ENCODE measurements at places on chromosomes 1 and 21.

DNA sequence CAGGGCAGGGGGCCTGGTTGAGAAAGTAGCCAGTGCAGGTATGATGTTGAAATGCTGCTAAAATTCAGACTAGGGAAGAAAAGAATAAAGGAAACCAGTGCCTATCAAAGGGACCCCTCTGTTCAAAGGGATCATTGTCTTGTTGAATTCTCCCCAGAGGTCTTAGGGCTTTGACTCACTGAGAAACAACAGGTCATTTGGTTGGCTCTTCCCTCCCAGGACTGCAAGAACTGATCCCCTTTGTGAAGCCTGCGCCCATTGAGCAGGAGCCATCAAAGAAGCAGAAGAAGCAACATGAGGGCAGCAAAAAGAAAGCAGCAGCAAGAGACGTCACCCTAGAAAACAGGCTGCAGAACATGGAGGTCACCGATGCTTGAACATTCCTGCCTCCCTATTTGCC lies 11.8 kb upstream of the CELSR2 start:
- no peak for DNase-seq

- no peak for DNase-seq
These were observed 78.5 kb downstream of the NMNAT2 start for GRCh38 chr1:183339556-183340167.

DNA sequence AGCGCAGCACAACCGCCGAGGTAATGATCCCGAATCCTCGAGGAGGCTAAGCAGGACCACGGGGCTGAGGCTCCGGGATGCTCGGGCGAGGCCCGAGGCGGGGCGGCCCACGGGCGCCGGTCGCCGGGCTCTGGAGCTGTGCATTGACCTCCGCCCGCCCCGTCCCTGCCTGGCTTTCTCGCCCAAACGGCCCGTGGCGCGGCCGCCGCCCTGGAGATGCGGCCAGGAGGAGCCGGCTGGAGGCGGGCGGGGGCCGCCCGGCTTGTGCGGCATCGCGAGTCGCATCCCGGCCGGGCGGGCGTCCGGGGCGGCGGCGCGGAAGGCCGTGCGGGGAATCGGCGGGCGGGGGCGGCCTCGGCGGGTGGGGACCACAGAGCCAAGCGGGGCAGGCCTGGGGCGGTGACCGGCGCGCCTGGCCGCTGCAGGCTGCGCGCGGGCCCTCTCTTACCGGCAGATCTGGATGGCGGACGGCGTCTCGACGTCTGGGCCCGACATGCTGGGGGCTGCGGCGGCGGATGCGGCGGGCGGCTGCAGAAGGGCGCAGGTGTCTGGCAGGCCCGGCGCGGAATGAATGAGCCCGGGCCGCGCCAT lies 663 bp downstream of the ACOT7 start:
- DNase-seq: peak; percentile 13

- DNase-seq: no peak
These were observed 86.5 kb upstream of the WARS2 start for GRCh38 chr1:119226913-119227312.

DNA sequence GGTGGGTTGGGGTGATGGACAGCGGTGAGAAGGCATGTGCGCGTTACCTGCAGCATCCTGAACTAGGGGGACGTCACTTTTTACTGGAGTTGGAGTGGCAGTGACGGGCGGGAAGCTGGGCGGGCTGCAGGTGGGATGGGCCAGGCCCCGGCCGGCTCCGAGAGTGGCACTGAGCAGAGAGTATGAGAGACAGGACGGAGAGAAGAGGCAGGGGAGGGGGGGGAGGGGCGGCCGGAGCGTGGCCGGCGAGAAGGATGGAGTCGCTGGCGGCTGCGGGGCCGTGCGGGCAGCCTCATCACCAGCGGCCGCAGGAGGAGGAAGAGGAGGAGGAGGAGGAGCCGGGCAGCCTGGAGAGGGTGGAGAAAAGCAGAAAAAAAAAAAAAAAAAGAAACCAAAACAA lies 154.5 kb downstream of the CASZ1 start:
- DNase-seq: no peak

DNA sequence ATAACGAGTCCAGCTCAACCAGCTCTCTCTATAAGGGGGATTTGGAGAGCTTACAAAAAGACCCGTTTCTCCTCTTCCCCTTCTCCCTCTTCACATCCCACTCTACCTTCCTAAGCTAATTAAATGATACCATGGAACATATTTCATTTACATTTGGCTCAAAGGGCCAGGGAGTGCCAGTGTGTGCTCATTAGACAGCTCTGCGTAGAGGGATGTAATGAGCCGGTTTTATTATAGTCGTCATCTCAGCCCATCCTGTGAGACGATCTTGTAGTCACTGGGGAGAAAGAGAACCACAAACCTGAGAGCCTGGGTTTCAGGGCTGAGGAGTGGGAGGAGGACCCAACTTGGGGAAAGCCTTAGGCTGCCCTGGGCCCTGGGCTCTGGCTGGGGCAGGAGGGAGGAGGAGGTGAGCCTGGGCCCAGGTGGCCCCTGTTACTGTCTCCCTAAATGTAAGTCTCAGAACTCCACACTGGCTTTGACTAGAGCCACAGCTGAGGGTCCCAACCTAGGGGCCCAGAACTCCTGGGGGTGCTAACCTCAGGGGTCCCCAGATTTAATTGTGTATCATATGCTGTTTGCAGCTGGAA lies 354.6 kb downstream of the MATN1 start:
- DNase-seq: no peak

DNA sequence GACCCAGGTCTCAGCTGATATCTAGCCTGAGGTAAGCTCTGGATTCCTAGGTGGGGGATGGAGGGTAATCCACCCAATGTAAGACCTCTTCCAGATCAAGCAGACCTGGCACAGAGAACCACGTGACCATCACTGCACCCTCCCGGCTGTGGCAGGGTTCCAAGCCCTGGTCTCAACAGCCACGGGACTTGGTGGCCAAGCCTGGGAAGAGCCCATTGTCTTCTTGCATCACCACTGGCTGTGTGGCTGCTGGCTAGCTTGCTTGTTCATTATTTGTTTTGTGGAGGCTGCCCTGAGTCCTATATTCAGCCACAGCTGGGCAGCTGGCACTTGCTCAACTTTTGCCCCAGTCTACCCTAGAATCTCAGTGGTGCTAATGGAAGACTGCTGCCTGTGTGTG lies 24.1 kb upstream of the NFASC start:
- no peak for DNase-seq

GRCh38 chr1:180503280-180503862 lies 994 bp upstream of the ACBD6 start:
- DNase-seq: no peak

- no peak for DNase-seq
These were observed 6.3 kb downstream of the APOBEC4 start for GRCh38 chr1:183646776-183647175.

- DNase-seq: no peak
These were observed 4.3 kb downstream of the REN start for GRCh38 chr1:204161609-204162493.

GRCh38 chr1:235483090-235483489 lies 21.2 kb downstream of the B3GALNT2 start:
- DNase-seq: no peak

GRCh38 chr1:151814426-151814825 lies 9.2 kb upstream of the LINGO4 start:
- DNase-seq: no peak

GRCh38 chr1:51488372-51489050 lies 30.6 kb downstream of the EPS15 start:
- DNase-seq: no peak

GRCh38 chr1:150186789-150187559 lies 37.3 kb downstream of the PLEKHO1 start:
- peak; percentile 57 for DNase-seq

DNA sequence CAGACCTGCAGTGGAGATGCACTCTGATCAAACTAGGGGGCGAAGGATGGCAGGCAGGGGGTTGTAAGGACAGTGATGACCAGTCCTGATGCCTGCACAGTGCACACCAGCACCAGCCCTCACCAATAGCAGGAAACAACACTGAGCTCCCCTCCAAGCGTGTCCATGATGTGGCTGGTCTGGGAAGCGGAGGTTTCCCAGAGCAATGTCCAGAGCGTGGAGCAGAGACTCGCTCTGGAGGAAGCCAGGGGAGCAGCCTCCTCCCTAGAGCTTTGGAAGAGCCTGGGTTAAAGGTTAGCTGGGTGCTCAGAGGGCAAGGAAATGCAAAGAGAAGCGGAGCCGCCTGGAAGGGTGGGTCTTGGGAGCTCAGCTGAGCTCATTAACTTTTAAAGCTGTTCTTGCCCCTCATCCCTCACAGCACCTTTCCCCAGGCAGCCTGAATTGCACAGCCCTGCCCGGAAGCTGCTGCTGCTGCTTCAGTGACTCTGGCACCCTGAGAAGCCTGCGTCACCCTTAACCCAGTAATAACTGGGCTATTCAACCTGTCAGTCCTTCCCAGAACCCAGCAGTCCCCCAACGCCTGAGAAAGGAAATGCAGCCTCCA lies 162.2 kb upstream of the RAB4A start:
- no peak for DNase-seq

DNA sequence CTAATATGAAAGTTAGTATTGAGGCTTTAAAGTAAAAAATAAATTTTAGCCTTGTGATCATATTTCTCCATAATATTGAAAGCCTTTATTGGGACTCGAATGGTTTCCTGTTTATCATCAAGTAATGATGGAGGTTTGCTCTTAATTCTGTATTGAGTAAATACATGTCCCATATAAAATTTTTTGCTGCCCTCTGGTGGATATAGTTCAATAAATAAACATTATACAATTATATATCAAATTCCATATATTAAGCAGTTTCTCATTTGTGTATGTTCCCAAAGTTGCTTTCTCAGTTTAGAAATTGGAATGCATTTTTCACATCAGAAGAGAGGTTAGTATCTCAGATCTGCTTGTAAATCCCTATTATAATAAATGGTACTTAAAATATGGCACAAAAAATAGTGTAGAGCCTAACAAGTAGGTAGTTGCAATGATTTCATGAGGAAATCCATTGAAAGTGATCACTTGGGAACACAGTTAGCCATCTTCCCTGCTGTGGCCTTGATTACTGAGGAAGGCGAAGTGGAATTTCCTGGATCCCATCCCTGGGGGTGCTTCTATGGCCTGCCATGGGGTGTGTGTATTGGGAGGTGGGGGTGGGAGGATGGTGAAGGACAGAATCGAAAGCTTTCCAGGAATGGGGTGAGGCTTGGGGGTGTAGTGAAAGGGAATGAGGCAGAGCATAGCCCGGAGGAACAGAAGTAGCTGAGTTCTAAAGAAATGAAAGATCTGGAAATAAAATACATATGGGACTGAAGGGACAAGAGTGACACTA lies 84.1 kb upstream of the C21orf91 start:
- DNase-seq: peak; percentile 40

DNA sequence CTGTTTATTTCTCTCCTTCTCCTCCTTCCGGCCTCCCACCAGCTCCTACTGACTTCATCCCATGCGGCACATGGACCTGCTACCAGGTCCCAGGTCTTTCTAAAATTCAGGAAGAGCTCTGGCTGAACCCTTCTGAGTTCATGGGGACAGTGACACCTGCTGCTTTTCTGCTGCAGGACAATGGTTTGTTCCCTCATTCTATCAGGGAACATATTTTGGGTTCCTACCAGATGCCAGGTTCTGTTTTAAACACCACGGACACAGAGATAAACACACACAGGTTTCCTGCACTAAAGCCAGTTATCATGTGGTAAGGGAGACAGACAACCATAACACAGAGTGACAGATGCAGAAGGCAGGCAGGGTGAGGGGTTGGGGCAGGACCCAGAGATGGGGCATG lies 114.0 kb upstream of the RAB4A start:
- no peak for DNase-seq

GRCh38 chr1:96533820-96534219 lies 187.8 kb upstream of the PTBP2 start:
- DNase-seq: no peak

- DNase-seq: peak; percentile 60
These were observed 233.7 kb upstream of the NFIA start for GRCh38 chr1:60848583-60849188.

DNA sequence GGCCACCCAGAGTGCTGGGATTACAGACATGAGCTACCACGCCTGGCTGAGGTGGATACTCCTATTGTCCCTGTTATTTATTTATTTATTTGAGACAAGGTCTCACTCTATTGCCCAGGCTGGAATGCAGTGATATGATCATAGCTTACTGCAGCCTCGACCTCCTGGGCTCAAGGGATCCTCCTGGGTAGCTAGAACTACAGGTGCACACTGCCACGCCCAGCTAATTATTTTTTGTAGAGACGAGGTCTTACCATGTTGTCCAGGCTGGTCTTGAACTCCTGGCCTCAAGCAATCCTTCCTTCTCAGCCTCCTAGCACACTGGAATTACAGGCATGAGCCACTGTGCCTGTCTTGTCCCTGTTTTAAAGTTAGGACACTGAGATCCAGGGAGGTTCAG lies 5.2 kb downstream of the LDLRAP1 start:
- no peak for DNase-seq

DNA sequence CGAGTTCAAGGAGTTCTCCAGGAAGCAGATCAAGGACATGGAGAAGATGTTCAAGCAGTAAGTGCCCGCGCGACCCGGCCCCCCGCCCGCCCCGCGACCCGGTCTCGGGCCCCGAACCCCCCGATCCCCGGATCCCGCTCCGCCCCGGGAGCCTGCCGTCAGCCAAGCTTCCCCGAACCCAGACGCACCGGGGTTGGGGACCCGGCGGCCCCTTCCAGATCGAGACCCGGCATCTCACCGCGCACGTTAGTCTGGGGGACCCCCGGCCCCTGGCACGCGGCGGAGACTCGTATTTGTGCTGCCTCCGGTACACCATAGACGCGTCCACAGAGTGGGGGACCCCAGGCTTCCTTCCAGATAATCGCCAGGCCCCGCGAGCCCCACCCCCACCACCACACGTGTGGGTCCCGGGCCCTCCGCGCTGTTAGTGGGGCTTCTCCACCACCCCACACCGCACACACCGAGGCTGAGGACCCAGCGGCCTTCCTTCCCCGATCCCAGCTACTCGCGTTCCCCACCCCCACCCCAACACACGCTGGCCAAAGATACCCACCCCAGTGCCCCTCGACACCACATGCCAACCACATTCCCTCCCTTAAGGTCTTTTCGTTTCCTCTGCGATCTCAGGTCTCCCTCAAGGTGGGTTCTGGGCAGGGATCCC lies 665 bp downstream of the EFHD2 start:
- DNase-seq: no peak

DNA sequence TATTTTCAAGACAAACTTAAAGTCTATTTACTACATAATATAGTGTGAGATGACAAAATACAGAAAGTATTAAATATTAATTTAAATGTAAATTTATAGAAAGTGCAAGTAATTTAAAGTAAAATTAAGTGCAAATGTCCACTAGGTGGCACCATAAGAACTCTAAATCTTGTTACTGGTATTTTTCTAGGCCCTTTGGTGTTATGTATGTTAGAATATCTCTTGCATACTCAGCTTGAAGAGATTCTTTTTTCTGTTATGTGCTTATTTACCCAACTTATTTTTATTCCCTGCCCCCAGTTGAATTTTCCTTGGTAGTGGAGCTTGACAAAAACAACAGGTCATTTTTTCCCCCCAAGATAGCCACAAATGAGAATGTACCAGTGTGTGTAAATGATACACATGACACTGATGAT lies 71.5 kb downstream of the RPS6KC1 start:
- DNase-seq: peak; percentile 55

GRCh38 chr1:19647643-19648042 lies 3.5 kb downstream of the NBL1 start:
- no peak for DNase-seq

GRCh38 chr1:16984717-16985116 lies 4.3 kb upstream of the MFAP2 start:
- peak; percentile 55 for DNase-seq

GRCh38 chr1:166905136-166905535 lies 29.1 kb upstream of the TADA1 start:
- peak; percentile 61 for DNase-seq
